Stimulated activated CD8-positive, alpha-beta memory T cell treated with anti-CD3 and anti-CD28 coated beads, Interleukin-4, amount 100 ng/mL, for 1 hour (primary cell): ENCODE measurements at places on chromosomes 1 and 21.

DNA sequence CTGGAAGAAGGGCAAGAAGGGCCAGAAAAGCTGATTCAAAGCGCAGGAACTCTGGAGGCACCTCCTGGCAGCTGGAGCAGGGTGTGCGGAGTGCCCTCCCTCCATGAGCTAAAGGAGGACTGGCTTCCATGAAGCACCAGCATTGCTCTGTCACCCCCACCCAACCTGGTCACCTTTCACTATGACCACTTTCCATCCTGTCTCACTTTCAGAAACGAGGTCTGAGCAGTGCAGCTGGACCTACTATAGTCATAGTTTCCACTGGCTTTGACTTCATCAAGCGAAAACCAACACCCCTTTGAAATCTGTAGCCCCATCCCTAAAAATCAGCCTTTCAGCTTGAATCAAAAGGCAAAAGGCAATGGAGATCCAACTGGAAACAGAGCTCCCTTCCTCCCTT, 84.8 kb upstream of the CACNA1E start:
- no peak for DNase-seq

DNA sequence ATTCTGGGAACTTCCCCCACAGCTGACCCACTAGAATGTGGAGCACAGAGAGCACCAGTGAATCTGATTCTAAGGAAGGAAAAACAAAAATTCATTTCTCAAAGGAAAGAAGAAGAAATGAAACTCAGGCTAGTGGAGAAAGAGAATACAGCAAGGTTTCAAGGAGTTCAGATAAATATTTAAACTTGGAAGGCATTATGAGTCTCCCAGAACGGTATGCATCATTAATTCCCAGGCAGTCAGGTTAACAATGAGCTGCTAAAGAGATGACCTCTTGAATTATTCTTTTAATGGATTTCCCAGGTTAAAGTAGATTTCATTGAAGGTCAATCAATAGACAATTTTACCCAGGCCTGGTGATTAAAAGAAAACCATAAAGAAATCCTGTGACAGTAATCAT, 103.6 kb upstream of the KAZN start:
- DNase-seq, result no peak

DNA sequence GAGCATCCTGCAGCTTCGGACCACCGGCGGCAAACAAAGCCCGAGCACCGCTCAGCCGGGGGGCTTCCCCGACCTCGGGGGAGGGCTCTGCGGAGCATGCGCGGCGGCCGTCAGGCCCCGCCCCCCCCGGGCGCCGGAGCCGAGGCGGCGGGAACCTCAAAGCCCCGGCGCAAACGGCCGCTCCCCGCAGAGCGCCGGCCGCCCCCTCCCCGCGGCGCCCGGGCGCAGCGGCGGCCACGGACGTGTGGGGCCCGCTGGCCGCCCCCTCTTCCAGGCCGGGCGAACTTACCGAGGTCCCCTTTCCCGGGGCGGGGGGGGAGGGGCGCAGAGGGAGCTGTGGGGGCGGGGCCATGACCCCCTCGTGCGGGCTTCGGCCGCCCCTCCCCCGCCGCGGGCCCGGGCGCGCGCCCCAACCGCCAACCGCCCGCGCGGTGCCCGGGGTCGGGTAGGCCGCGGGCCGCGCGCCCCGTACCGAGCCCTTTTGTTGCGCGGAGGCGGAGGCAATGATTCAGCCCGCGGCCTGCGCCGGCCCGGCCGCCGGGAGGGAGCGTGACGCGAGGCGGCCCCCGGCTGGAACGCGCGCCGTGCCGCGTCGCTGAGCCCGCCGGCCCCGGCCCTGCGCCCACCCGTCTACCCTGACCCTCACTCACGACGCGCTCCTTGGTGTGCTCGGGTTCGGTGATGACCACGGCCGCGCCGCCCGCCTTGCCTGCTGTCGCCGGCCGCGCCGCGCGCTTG, 1.7 kb downstream of the RCC2 start:
- DNase-seq, result peak; percentile 15

GRCh38 chr1:73821520-73821919, 376.5 kb downstream of the LRRIQ3 start:
- no peak for DNase-seq

DNA sequence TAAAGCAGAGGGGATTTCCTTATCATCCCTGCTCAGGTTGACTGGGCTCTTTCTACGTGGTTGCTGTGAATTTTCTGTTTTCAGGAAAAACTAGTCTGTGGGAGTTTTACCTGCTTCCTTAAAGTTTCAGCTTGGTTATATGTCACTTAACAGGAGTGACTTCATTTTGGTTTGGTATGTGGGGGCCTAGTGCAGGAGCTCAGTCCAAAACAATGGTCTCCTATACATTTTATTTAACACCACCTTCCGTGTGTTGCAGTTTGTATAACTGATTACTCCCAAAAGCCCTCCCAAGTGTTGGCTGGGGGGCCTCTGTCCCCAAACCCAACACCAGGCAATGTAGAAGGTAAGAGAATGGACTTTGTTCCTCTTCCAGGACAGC, 5.3 kb downstream of the IL23R start:
- no peak for DNase-seq

DNA sequence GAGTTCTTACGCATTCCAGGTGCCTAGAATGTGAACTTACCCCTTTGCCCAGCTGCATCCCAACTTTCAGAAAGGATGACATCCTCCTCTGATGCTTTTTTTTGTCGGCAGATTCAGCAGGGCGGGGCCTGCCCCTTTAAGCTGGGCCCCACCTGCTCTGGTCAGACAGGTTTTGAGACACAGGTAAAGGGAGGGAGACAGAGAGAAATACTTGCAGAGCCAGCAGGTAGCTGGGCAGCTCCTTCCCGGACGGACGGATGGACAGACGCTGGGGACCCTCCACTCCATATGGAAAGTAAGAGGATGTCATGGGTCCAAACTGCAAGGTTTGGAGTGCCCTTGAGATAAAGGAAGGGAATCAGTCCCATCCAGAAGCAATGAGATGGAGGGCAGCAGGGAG, at the start of gene TMEM79:
Gene TMEM79, plus strand, starts transcription at position 214 of the 400 bp plus-strand sequence. CDS start 902 bp downstream, outside the sequence.
- no peak for DNase-seq

- DNase-seq, result no peak
These were observed 143.3 kb downstream of the GREM2 start for GRCh38 chr1:240468656-240469055.
